Activated naive CD4-positive, alpha-beta T cell treated with anti-CD3 and anti-CD28 coated beads, Interleukin-2, amount 50 U/mL, for 72 hours (primary cell): ENCODE measurements at places on chromosomes 4 and X.

DNA sequence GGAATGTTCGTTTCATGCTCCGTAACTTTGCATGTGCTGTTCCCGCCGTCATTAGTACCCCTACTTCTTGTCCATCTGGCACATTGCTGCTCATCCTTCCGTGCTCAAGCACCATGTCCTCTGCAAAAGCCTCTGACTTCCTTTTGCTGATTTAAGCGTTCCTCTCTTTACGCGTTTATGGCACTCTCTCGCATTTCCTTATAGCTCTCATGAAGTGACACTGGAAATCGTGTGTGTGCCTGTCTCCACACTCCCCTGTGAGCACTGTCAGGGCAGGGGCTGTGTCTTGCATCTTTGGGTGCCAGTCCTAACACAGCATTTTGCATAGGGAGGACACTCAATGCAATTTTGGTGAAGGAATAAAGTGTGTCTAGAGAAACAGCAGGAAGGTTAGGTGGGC lies 210.6 kb upstream of the FAT1 start:
- no peak for DNase-seq

DNA sequence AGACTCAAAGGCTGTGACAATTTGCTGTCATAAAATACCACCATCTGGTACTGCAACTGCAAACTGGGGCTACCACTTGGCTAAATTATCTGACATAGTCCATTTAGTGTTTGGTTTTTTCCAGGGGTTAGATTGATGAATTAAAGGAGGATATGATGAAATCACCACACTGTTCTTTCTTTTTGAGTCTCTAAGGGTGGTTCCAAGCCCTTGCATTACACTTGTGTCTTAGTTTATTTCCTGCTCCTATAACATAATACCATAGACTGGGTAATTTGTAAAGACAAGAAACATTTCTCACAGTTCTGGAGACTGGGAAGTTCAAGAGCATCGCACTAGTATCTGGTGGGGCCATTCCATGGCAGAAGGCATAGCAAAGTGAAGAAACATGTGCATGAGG lies 32.0 kb upstream of the CD38 start:
- DNase-seq, result no peak

GRCh38 chr4:47213971-47214370 lies 182.6 kb downstream of the GABRB1 start:
- DNase-seq, result no peak

DNA sequence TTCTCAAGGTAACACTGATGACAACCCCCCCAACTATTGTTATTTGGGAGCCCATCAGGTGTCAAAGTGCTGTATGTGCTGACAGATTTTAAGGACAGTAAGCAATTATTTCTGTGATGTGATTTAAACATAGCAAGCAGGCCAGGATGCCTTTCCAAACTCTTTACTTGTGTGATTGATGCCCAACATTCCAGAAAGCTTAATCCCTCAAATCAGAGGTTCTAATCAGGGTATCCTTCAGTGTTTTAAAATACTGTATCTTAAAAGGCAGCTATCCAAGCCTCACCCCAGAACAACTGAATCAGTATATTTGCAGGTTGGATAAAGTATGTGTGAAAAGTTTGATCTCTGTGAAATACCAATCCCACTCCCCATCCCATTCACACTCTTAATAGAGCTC lies 119.7 kb downstream of the GASK1B start:
- DNase-seq, result no peak

GRCh38 chr4:14862891-14863290 lies 139.4 kb upstream of the CPEB2 start:
- no peak for DNase-seq

DNA sequence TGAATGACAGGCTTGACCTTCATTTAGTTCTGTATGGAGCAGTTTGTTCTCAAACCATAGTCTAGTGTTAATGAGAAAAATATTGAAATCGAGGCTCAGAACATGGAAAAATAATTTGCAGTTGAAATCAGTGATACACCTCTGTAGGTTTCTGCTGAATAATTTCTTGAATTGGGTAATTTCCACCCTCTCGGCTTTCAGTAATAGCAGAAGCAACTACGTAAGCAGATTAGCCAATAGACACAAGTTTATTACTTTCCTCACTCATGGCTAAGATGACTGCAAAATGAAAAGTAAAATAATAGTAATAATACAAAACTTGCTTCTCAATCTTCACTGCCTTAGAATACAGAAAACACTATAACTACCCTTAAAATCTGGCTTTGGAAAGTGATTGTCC lies 46.0 kb downstream of the USP38 start:
- DNase-seq, result no peak
